ENCODE measurements at places on chromosomes 6 and 20.

DNA sequence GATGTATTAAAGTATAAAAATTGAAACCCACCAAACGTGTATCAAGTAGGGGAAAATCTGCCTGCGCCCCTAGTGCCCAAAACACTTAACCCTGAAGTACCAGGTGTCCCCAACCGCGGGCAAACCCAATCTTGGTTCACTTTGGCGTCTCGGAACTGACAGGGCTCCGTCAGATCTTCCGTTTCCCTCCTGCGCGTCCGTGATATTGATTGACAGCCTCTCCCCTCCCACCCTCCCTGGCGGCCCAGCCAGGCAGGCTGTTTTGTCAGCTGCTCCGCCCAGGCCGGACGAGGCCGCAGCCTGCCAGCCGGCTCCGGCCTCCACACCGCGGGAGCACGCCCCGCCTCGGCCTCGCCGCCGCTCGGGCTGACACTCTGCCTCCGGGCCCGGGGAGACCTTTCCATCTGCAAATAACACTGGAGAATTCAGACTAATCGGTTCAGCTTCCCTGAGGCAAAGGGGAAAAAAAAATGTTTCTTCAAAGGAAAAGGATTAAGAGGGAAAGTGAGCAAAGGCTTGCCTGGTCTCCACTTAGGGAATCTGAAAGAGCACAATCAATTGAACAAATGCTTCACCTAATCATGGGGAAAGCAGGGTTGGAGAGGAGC, 234.9 kb upstream of the MCHR2 start:
- peak; percentile 15 for DNase-seq

DNA sequence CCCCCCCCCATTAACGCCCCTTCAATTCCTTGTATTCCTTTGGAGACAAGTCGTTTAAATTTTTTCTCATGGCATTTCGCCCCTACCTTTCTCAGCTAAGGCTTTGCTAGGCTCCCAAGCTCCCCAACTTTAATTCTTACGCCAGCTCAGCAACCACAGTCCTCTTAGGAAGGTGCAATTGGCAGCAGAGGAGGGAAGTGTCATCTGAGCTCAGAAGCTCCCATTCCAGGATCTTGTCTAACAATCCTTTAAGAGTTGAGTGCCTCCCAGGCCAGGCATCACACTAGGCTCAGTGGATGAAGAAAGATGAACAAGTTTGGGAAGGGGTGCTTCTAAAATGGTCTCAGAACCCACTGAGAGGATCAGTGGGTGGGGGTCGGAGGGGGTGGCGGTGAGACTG, 131.2 kb upstream of the AKAP12 start:
- no peak for DNase-seq

DNA sequence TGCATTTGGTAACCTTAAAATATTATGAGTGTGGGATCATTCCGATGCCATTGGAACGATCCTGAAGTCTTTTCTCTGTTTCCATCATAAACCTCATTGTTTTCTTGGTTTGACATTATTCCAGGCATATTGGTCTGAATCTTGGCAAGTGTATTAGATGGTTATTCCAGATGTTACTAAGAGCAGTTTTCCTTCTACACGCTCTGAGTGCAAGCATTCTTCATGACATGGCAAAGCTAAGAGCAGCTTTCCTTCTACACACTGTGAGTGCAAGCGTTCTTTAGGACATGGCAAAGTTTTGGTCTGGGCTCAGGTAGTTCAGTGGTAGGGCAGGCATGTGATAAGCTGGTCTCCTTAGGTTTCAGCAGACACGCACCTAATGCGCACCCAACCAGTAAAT, 53.0 kb downstream of the SMOC2 start:
- no peak for DNase-seq

GRCh38 chr6:3386374-3386857, 70.4 kb downstream of the SLC22A23 start:
- DNase-seq, result peak; percentile 89

DNA sequence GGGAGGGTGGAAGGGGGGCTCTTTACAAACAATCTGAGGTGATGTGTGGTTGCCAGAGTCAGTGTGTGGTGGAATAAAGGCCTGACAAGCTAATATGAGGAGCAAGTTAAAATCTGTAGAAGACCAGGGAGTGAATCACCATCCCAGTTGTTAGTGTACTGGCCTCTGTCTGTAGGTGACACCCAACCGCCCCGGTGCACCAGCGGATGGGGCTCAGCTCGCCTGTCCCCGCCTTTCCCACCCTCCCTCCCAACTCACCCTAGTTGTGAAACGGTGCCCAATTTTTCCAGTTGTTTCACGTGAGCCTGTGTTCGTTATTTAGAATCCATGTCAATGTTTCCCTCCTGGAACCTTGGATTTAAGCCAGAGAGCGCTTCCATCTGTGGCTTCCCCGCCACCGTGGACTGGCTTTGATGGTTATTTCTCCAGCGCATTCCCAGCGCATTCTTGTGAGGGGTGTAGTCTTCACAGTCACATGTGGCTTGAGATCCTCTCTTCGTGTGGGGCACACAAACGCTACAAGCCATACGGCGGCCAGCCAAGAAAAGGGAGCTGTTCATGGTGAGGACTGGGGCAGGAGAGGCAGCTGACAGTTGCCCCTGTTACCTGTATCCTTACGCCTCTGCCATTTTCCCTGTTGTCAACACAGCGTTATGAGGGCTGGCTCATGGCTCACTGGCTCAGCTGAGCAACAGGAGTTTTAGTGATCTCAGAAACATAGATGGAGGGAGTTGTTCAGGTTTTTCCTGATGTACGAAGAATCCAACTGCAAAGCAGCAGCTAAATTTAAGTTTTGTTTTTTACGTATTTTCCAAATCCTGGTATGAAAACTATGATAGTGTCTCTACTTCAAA, 137.6 kb downstream of the ZDHHC14 start:
- DNase-seq, result no peak

- DNase-seq, result no peak
These were observed 22.6 kb downstream of the PLCB1 start for GRCh38 chr20:8154638-8155037.

DNA sequence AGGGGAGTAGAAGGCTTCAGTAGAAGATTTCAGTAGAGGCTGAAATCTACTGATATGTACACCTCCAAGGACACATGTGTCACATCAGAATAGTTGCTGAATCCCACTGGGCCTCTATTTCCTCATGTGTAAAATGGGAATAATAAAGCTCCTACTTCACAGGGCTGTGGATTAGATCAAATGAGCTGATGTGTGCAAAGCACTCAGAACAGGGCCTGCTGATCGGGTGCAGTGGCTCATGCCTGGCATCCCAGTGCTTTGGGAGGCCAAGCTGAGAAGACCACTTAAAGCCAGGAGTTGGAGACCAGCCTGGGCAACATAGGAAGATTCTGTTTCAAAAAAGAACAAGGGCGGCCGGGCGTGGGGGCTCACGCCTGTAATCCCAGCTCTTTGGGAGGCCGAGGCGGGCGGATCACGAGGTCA, 8.1 kb upstream of the AP5S1 start:
- DNase-seq, result no peak

DNA sequence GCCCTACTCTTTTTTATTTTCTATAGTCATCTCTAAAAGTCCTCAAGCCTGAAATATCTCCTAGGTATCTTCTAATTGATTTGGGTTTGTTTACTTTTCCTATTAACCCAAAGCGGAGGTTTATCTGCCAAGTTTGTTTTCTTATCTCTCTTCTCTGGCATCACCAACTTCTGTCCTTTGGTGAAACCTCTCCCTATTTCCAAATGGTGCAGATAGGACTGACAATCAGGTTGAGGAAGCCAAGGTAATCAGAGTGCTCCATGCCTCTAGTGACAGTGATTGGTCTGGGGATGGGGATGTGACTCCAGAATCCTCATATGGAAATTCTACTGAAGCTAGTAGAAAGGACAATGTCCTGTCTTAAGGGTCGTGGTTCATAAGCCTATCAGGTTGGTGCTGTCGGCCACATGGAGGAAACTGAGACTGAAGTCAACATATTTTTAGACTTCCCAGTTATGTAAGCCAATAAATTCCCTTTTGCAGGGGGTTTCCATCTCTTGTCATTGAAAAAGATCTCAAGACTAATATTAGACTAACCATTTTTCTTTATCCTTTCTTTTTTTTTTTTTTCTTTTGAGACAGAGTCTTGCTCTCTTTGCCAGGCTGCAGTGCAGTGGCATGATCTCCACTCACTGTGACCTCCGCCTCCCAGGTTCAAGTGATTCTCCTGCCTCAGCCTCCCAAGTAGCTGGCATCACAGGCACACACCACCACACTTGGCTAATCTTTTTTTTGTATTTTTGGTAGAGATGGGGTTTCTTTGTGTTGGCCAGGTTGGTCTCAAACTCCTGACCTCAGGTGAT, 28.0 kb downstream of the KIF6 start:
- DNase-seq, result no peak

GRCh38 chr6:82095091-82095490, 152.5 kb downstream of the IBTK start:
- DNase-seq, result no peak

GRCh38 chr6:158388727-158389126, 76.5 kb downstream of the TULP4 start:
- no peak for DNase-seq

- DNase-seq, result no peak
These were observed 482.4 kb upstream of the MMS22L start for GRCh38 chr6:97765461-97765860.

DNA sequence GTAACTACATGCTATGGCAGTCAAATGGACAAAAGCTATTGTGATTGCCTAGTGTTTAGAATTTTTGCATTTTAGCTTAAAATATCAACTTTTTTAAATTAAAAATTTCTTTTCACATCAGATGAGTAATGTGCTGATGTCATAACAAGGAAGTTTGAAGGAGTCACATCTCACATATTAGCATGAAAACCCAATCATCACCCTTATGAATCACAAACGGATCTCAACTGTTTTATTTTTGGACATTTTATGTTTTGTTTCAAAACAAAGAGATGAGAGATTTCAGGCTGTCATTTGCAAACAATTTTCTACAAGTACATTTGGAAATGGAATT, 53.6 kb upstream of the TRERF1 start:
- no peak for DNase-seq

GRCh38 chr20:24987873-24988835, 4.4 kb downstream of the APMAP start:
- DNase-seq, result no peak

DNA sequence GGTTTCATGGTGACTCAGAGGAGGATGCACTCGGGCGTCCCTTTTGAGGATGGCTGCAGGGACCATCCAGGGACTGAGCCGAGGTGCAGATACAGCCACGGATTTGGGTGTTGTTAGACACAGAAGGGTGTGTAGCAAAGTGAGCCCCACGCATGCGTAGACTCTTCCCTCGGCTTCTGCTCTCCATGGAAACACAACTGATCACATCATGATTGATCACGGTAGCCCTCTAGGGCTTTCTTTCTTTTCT, 606 bp upstream of the ULBP1 start:
- DNase-seq, result no peak

DNA sequence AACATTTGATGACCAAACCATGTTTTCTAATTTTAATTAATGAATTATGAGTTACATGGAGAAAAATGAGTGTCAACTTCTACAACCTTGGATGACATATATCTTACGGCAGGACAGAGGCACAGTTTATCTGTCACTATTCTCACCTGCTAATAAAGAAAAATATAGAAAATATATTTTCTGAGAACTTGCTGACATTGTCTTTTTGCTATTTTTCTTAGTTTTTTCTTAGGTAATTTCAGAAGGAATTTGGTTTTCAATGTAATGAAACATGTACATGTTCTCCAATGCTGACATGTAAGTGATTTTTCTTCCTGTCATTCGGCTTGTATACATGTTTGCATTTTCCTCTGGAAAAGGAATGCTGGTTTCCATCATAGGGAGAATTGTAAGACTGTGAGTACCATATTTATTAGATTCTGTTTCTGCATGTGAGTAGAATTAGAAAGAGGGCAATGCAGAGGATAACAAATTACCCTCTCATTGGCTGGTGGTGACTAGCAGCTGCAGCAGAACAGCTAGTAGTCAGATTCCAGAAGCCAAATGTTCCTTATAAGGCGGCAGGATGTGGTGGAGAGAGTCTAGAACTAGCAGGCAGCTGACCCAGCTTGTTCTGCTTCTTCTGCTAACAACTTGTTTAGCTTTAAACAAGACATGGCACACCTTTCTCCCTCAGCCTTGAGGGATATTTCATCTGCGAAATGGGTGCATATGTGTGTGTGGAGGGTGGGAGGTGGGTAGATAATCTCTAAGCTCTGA, 132.8 kb upstream of the SPACA1 start:
- DNase-seq, result no peak

- no peak for DNase-seq
These were observed 26.4 kb downstream of the TRIM27 start for GRCh38 chr6:28897369-28897745.

- no peak for DNase-seq
These were observed 502 bp upstream of the HACE1 start for GRCh38 chr6:104860221-104860620.

GRCh38 chr6:53273370-53273769, 75.4 kb downstream of the ELOVL5 start:
- DNase-seq, result no peak

DNA sequence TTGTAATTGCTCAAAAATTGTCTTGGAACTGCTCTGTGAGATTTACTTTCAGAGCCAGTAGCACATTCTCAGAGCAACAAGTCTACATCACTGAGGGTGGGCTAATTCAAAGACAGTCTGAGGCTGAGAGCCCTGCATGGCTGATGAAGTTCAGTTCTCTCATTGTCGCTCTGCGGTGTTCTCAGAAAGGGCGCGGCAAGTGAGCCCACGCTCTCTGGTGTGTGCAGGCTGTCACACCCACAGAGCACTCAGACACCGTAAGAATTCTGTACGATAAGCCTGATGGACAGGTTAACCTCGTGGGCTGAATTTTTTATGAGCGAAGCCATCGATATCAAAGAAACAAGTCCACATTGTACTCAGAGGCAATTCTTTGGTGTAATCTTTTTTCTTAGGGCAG, 557.8 kb downstream of the HACE1 start:
- no peak for DNase-seq

- DNase-seq, result no peak
These were observed 620.1 kb downstream of the HTR1B start for GRCh38 chr6:76843054-76843822.

Data from substantia nigra (tissue), 51 donors.